ENCODE measurements at places on chromosomes 16 and 17. TPM values are rescaled to one million over a fixed set of nuclear protein-coding genes. Genes with fewer than 3 reads are reported as not detected.
A peak's percentile ranks its signal among the peaks of the same experiment; 100 is the strongest.

CD300H gene
- total RNA-seq: not detected

GAST gene
- not detected for total RNA-seq

TEKT1 gene
- 0.37 TPM for total RNA-seq

- H3K4me1 ChIP-seq: peaks cover 4% of the 10 kb centered on the region
- no peak overlapping the region for H3K4me3 ChIP-seq
- no peaks in the 10 kb centered on the region for H3K27me3 ChIP-seq
- H3K27ac ChIP-seq: no peak overlapping the region
- H3K36me3 ChIP-seq: peaks cover 4% of the 10 kb centered on the region
Measured at GRCh38 chr17:59498530-59499307, 66.7 kb upstream of the DHX40 start.

DNA sequence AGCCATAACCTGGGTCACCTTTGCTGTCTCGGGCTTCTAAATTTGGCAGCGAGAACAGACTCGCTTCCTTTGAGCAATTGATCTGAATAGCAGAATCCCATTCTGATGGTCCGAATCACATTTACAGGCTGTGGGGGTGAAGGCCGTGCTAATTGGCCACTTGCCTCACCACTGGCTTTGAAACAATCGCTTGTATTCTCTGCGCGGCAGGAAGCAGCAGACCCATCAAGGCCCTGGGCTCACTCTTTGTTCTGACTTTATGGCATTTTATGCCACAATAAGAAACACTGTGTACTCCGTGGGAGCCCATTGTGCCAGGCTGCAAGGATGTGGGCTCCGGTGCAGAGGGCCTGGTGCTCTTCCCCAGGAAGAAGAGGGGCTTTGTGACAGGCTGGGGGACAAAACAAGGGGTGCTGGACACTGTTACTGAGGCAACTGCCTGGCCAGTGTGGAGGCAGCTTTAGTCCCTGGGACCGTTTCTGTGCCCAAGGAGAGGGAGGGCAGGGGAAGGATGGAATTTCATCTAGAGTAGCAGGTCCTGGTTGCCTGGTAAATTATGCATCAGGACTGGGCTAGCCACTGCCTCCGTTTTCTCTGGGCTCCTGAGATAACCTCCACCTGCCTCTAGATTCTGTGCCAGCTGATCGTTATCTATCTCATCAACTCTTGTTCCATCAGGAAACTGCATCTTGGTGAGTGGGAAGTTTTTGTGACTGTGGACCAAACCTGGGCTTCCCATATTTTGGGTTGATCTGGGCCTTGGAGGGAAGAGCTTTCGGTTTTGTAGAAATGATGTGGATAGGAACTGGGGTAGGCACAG, 78.5 kb downstream of the MRC2 start:
- no peak for DNase-seq
- peaks cover 15% of the 10 kb centered on the region for H3K27me3 ChIP-seq
- H3K4me3 ChIP-seq: peak overlapping the region; percentile 80
- peaks cover 30% of the 10 kb centered on the region for H3K4me1 ChIP-seq
- peaks cover 20% of the 10 kb centered on the region for H3K36me3 ChIP-seq

GRCh38 chr17:56130631-56131030, 22.6 kb upstream of the ANKFN1 start:
- peaks cover 22% of the 10 kb centered on the region for H3K4me1 ChIP-seq
- no peak overlapping the region for H3K27ac ChIP-seq
- H3K27me3 ChIP-seq: no peaks in the 10 kb centered on the region
- DNase-seq: no peak

DNA sequence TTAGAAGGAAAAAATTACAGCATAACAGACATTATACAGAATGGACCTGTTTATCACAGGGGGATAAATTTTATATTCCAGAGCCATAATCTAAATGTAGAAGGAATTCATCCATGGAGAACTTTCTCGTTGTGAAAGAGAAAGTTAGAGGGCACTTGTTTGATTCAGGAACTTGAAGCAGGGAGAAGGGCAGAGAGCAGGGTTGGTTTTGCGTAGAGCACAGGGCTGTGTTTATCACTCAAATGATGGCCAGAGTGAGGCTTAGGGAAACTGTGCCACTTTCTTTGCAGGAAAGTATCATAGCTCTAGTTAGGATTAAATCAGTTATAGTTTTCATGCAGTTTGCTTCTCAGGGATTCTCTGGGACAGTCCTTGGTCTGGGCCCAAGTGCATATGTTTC, 29.1 kb upstream of the MED13 start:
- no peak overlapping the region for H3K27ac ChIP-seq
- no peaks in the 10 kb centered on the region for H3K4me1 ChIP-seq
- no peak for DNase-seq
- no peaks in the 10 kb centered on the region for H3K36me3 ChIP-seq
- no peaks in the 10 kb centered on the region for H3K27me3 ChIP-seq

GRCh38 chr17:73288534-73289302, 23.1 kb downstream of the CDC42EP4 start:
- H3K27me3 ChIP-seq: no peaks in the 10 kb centered on the region
- H3K4me1 ChIP-seq: peaks cover 30% of the 10 kb centered on the region
- H3K36me3 ChIP-seq: peaks cover 2% of the 10 kb centered on the region

DNA sequence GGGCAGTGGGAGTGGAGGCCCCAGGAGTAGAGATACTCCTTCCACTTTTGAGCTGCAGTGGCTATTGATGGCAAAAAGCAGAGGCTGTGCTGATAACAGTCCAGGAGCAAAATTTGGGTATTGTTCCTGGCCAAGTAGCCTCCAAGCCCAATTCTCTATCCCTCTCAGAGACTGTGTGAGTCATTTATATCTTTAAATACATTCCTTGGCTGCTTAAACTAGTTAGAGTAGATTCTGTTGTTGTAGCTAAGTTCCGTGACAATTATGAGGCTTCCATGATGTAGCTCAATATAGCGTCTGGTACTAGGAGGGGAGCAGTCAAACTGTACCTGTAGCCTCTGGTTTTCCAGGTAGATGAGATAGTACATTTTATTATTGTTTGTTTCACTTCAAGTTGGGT, 19.9 kb upstream of the UBE2G1 start:
- peaks cover 20% of the 10 kb centered on the region for H3K4me1 ChIP-seq
- no peak overlapping the region for H3K4me3 ChIP-seq
- H3K27ac ChIP-seq: peak overlapping the region; percentile 38
- no peak for DNase-seq
- H3K27me3 ChIP-seq: no peaks in the 10 kb centered on the region

DNA sequence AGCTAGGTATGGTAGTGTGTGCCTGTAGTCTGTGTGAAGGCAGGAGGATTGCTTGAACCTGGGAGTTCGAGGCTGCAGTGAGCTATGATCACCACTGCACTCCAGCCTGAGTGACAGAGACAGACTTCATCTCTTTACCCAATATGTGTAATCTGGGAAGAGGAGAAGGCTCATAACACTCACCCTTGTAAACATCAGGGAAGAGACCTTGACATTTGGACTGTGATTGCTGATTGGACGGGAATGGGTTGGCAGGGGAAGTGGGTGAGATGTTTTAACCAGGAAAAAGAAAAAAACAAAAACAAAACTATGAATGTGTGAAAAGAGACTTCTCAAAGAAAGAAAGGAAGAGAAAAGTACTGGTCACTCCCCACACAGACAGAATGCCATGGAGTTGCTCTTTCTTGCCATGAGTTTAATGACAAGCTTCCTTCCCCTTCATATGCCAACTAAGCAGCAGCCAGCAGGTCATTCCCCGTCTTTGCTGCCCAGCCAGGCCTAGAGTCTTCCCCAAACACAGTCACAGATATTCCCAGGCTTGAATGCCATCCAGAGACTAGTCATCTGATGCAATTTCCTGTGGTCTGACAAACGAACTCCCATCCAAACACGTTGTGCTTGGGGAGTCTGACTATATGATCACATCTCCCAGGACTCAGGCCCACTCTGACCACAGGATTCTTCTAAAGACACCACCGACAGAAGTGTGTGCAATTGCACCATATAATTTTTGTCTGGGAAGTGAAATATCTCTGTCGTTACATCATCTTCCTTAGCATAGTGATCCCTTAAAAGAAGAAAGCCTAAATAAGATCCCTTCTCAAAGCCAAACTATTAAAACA, 3.6 kb upstream of the XAF1 start:
- DNase-seq: no peak
- H3K4me1 ChIP-seq: peaks cover 24% of the 10 kb centered on the region
- H3K27me3 ChIP-seq: no peaks in the 10 kb centered on the region

- H3K4me3 ChIP-seq: peak overlapping the region; percentile 76
- no peaks in the 10 kb centered on the region for H3K27me3 ChIP-seq
- peaks cover 2% of the 10 kb centered on the region for H3K36me3 ChIP-seq
- peak overlapping the region; percentile 88 for H3K27ac ChIP-seq
- DNase-seq: peak; percentile 34
Measured at GRCh38 chr17:81870131-81870980, 781 bp downstream of the ARHGDIA start.

All from WTC11 (cell line).